Endodermal cell (in vitro differentiated cells): ENCODE measurements at places on chromosomes 12 and 14. TPM values are rescaled to one million over a fixed set of nuclear protein-coding genes. Genes with fewer than 3 reads are reported as not detected.

The KRT85 gene
- total RNA-seq, result not detected in 2 replicates

DNA sequence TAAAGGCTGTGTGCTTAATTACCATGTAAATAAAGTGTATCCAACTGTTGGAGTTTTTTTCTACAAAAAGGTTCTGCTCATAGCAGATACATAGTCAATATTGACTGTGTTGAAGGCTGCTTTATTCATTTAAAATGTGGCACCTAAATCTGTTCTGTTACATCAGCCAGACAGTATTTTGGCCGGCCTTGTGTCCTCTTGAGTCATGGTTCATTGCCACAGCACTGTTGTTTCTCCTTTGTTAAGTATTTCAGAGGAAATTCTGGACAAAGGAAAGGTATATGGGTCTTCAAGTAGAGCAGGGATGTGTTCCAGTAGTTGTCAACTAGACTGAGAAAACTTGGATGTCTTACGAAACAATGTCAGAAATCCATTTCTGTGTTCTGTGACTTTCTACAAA is 95.5 kb downstream of the SLC38A6 start:
- no peak for DNase-seq
- no peaks in the 10 kb centered on the region for H3K4me1 ChIP-seq

DNA sequence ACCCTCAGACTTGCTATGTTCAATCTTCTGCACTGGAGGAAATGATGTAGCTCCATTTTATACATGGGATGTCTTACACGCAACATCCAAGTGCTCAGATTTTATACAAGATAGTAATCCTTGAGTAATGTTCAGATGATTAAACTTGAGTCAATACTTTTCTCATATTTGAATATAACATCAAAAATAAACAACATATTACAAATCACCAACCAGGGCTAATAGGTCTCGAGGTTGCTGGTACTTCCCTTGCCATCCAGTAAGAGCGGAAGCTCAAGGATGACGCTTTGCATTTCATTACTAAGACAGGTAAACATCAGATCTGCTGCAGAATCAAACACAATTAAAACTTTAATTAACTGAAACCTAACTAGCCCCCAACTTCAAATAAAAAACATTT is 97.3 kb downstream of the FOXN3 start:
- H3K27ac ChIP-seq, result no peak overlapping the region
- H3K36me3 ChIP-seq, result peaks cover 10% of the 10 kb centered on the region
- no peaks in the 10 kb centered on the region for H3K27me3 ChIP-seq

GRCh38 chr12:123744836-123745235 is 17.3 kb upstream of the DNAH10 start:
- peak; percentile 75 for DNase-seq
- peaks cover 82% of the 10 kb centered on the region for H3K36me3 ChIP-seq
- no peak overlapping the region for H3K27ac ChIP-seq
- no peaks in the 10 kb centered on the region for H3K4me1 ChIP-seq
- no peak overlapping the region for H3K4me3 ChIP-seq

DNA sequence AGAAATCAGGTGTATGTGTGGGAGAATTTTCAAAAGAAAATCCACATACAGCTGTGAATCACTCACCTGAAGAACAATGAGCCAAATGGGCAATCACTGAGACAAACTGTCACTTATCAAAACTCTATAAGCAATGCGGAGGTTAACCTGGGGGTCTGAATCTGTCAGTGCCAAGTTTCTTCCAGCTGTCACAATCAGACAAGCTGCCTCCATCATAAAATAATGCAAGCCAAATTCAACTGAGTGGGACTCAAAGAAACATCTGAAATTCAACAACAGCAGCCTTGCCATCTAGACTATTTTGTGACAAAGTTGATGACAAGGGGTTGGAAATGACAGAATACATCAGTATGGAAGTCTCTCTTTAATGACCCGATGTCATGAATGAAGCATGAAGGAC is 60.3 kb downstream of the GARIN6 start:
- H3K27ac ChIP-seq, result no peak overlapping the region
- no peak for DNase-seq
- no peaks in the 10 kb centered on the region for H3K4me1 ChIP-seq
- no peaks in the 10 kb centered on the region for H3K36me3 ChIP-seq
- H3K27me3 ChIP-seq, result no peaks in the 10 kb centered on the region

- H3K4me3 ChIP-seq, result no peak overlapping the region
- no peak for DNase-seq
- no peak overlapping the region for H3K27ac ChIP-seq
- H3K36me3 ChIP-seq, result no peaks in the 10 kb centered on the region
- H3K4me1 ChIP-seq, result no peaks in the 10 kb centered on the region
- no peaks in the 10 kb centered on the region for H3K27me3 ChIP-seq
Measured at GRCh38 chr12:41701943-41702601, 442.6 kb downstream of the GXYLT1 start.

- H3K27me3 ChIP-seq, result no peaks in the 10 kb centered on the region
- H3K27ac ChIP-seq, result no peak overlapping the region
- H3K36me3 ChIP-seq, result no peaks in the 10 kb centered on the region
- H3K4me3 ChIP-seq, result no peak overlapping the region
Measured at GRCh38 chr12:64270411-64270810, 48.3 kb upstream of the KICS2 start.

GRCh38 chr12:62814243-62814642 is 120.7 kb downstream of the PPM1H start:
- DNase-seq, result peak; percentile 24
- H3K4me3 ChIP-seq, result no peak overlapping the region
- H3K4me1 ChIP-seq, result peaks cover 4% of the 10 kb centered on the region

GRCh38 chr14:99412117-99413061 is 68.3 kb downstream of the SETD3 start:
- no peak overlapping the region for H3K4me3 ChIP-seq
- no peaks in the 10 kb centered on the region for H3K27me3 ChIP-seq
- H3K27ac ChIP-seq, result peak overlapping the region; percentile 52
- peaks cover 8% of the 10 kb centered on the region for H3K4me1 ChIP-seq

- H3K4me1 ChIP-seq, result peaks cover 3% of the 10 kb centered on the region
- H3K36me3 ChIP-seq, result no peaks in the 10 kb centered on the region
- no peak for DNase-seq
- no peak overlapping the region for H3K4me3 ChIP-seq
Measured at GRCh38 chr12:13536219-13536910, 339.8 kb downstream of the EMP1 start.
